ENCODE measurements at places on chromosomes 2 and 18.

- DNase-seq: no peak
Measured at GRCh38 chr2:231277962-231278361, 79.5 kb downstream of the ARMC9 start.

- DNase-seq: no peak
Measured at GRCh38 chr2:10537522-10538199, 89.5 kb upstream of the ODC1 start.

DNA sequence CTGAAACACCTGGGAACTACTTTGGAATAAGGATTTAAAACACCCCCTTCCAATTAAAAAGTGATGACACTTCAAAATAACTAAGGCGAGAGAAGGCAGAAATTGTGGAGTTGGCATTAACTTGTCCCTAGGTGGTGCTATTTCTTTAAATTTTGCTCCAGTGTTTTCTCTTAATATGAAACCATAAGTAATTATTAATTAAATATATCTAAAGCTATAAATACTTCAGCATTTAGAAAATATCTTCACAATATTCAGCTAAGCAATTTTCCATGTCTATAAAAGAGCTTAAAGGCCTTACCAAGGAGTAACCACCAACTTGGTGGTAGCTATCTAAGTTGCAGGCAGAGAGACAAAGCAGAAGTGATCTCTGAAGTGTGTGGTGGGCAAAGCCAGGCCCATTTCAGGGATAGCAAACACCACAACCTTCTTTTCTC is 186.8 kb upstream of the PGAP1 start:
- no peak for DNase-seq

DNA sequence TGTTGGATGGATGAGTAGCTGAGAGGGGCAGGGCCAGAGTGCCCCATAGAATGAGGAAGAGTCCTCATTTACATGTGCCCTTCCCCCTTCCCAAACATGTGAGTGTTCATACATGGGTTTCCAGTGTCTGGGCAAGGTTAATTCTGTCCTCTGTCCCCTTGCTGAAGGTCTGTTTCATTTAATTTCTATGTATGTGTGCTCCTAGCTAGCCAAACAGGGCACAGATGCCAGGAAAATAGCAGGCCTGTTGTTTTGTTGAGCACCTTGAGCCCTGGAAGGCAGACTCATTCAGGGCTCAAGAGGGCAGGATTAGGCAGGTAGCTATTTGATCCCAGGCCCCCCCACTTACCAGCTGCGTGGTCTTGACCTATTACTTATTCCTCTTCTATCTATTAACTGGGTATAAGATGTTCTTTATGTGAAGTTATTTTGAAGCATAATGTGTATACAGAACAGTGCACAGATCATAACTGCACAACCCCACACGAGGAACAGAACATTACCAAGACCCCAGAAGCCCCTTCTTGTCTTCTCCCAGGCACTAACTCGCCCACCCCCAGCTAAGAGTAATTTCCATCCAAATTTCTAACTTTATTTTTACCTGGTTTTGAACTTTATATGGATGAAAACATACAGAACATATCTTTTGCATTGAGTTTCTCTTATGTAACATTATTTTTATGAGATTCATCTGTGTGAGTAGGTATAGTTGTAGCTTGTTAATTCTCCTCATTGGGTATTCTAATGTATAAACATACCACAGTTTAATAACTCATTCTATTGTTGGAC is 164.3 kb downstream of the RPIA start:
- DNase-seq: no peak

- DNase-seq: no peak
Measured at GRCh38 chr18:58100154-58100553, 56.1 kb downstream of the NEDD4L start.

GRCh38 chr2:20173064-20173463 is 51.9 kb downstream of the SDC1 start:
- no peak for DNase-seq

DNA sequence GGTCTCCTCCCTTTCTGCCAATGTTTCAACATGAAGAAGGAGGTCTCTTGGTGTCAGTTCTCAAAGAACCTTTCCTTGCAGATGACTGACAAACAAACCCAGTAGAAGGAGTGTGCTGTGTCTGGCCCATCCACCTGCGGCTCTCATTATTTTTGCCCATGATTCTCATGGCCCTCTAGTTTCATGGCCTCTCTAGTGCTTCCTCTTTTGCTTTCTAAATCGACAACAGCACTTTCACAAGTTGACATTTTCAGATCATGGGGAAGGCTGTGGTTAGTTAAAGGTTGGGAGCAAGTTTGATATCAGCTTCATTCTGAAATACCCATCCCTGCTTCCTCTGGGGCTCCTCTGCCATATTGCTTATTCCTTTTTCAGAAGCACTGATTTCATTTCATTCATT is 805.2 kb downstream of the SLC4A3 start:
- DNase-seq: no peak

DNA sequence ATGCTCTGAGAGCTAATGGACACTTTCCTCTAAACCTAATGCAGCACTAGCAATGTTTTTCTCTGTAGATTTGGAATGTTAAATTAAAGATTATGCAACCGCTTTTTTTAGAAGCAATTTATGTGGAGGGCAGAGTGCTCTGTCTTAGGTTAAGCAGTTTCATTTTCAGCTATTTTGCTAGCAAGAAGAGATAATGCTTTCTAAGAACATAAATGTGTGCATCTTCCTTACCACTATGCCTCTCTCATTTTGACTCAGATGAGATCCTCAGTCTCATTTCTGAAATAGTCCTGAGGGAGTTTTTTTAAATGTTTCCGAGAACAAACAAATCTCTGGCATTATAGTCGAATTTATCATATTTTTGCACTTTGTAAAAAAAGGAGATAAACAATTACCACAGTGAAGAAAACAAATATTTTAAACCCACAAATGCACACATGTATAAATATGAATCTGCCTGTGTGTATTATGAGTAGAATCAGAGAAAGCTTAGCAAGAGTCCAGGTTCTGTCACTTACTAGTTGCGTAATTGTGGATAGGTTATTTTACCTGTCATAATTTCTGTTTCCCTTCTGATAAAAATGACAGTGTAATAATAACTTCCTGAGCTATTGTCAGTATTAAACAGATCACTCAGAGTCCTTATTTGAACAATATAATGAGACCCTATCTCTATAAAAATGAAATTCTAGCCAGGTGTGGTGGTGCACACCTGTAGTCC is 207.7 kb upstream of the CRIM1 start:
- DNase-seq: no peak

DNA sequence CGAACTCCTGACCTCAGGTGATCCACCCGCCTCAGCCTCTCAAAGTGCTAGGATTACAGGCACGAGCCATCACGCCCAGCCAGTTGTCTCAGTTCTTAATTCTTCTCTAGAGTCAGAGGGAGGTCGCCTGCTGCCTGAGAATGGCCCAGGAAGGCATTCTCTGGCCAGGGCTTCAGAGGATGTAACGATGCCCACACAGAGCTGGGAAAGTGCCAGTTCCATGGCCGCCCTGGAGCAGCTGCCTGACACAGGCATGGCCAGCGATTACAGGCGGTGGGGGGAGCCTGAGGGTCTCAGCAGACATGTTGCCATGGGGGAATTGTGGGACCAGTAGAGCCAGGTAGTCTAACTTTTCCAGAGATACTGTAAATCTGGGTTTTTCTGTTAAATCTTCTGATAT is 25.6 kb upstream of the DNMT3A start:
- DNase-seq: no peak

DNA sequence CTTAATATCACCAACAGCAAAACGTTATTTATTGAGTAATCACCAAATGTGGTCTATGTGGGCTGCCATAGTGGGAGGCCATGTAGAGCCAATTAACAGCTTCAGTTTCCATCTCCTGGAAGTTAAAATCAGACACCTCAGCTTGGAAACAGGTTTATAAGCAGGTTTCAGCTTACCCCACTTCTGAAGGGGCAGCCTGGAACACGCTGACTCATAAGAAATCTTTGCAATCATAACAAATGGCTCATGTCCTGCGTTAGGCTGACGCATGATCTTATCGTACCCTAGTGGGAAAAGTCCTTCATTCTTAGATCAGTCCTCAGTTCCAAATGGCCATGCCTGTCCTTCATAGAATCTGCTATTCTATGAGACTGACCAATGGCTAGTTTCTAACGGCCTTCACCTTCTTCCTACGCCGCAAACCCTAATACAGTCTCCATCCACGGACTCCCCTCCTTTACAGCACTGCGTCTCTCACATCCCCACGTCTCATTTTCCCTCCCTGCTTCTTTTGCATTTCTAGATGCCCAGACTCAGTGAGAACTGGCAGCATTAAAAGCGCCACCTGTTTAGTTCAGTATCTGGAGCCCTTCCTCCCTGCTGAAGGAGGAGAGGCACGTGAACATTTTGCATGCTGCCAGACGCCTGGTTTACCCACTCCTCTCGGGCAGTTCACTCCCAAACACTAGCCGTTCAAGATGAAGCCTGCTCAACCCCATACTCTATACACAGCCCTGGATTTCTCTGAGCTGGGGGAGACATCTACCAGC is 24.2 kb upstream of the BZW1 start:
- DNase-seq: no peak

- DNase-seq: no peak
Measured at GRCh38 chr18:78903436-78904178, 76.0 kb upstream of the SALL3 start.

DNA sequence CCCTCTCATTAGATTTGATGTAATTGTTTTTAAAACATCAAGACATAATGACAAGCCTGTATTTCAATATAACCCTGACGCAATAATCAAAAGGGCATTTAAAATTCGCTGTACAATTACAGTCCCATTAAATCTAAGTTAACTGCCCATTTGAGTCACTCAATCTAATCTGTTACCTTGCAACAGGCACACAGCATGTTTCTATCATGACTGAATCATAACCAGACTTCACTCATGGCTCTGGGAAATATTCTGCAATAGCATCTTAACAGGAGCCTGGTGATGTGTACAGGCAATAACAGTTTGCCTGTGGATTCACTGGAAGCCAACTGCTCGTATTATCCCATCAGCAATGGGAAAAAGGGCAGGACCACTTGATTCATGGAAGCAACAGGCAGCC is 142.3 kb upstream of the NCKAP5 start:
- DNase-seq: no peak

DNA sequence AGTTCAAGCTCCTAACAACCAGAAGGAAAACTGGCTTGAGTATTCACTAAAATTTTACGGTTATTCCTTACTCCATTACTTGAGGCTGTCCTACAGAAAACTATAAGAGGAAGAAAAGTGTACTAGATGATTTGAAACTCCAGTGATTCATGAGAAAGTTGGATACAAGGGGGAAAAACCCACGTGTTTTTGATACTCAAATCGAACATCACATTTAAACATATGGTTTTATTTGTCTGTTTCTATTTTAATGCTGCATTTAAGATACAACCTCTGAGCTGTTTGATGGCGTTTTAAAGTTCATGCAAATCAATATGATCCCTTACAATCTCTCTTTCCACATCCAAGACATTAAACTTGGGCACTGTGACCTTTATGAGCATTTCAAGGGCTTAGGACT is 125.1 kb upstream of the LMAN1 start:
- DNase-seq: no peak

GRCh38 chr2:150618245-150618895 is 130.9 kb upstream of the RND3 start:
- no peak for DNase-seq

DNA sequence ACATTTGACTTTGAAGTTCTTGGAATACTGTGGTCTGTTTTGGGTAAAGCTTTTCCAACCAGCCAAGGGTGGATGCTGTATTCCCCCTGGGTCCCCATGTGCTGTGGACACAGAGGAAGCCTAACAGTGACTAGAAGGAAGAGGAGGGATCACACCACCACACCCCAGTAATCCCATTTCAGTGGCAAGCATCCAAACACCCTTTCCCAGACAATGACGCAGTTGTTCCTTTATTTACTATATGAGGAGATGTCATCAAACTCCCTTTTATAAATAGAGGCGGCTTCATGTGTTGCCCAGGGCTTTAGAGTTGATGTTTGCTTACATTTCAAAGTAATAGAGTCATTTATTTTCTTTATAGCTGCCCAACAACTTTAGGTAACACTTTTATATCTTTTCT is 959.4 kb upstream of the GYPC start:
- no peak for DNase-seq

- DNase-seq: no peak
Measured at GRCh38 chr2:184598002-184598315, 370 bp upstream of the ZNF804A start.

GRCh38 chr2:79972661-79973060 is 331.9 kb downstream of the LRRTM1 start:
- no peak for DNase-seq

DNA sequence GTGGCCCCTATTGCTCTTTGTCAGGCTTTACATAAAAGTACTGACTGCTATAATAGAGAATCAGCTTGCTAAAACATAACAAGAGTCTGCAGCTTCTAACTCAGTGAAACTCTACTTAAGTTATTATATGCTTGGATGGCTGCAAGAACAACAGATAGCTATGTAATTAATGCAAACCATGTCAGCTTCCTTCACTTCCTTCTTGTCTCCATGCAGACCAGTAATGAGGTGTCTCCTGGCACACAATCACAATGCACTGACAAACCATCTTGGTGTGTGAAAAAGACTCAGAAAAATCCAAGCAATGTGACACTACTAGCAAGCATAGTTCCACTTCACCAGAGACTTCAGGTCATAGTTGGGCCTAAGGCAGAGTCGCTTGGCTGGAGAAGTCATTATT is 2068.9 kb upstream of the PIK3C3 start:
- no peak for DNase-seq

- no peak for DNase-seq
Measured at GRCh38 chr2:223952280-223952968, 4.8 kb upstream of the MRPL44 start.

DNA sequence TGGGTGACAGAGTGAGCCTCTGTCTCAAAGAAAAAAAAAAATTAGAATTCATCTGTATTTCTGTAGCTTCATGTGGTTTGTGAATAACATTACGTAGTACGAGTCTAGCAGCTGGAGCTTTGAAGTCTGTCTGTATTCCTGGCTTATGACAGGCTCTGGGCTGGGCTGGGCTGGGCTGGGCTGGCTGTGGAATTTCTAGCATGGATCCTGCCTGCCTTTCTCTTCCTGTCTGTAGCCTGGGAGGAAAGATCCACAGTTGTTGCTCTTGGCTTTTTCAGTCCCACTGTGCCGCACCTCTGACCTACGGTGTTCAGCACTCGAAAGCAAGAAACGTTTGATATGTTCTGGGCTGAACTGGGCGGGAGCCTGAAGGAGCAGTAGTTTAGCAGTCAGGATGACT is 55.4 kb downstream of the BOLA3 start:
- DNase-seq: peak; percentile 35

GRCh38 chr2:176873403-176873802 is 339.2 kb upstream of the HNRNPA3 start:
- DNase-seq: no peak

All from activated CD8-positive, alpha-beta memory T cell treated with anti-CD3 and anti-CD28 coated beads, Interleukin-2, amount 50 U/mL, for 48 hours (primary cell).